ENCODE measurements at places on chromosomes 5 and 9.

DNA sequence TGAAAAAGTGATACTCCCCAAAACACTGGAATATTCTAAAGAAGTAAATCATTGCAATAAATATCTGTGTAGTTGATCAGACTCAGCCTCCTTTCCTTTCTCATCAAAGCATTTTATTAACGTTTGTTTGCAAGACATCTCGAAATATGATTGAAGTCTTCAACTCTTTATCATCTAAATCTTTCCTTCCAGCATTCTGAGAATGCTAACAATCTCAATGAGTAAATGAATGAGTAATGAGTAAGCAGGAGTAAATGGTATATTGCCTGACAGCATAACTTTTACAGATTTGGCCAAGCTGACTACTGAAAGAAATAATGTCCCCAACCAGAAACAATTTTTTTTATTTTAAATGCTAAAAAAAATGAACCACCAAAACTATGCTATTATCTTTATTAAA is 157.1 kb downstream of the SLCO4C1 start:
- no peak for DNase-seq

DNA sequence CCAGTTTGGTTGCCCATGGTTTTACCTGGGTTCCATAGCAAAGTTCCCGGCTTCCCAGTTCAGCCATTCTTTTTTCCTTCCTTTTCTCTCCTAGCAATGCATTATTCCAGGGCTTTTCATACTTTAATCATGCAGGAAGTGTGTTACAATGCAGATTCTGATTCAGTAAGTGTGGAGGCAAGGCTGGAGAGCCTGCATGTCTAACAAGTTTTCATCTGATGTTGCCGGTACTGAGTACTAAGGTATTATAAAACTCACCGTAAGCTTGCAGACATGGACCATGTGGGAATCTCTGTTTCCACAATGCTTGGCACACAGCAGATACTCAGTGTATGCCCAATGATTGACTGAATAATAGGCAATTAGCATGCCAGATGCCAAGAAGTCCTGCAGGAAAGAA is 102.9 kb upstream of the SHB start:
- DNase-seq = no peak

GRCh38 chr9:104090578-104090977 is 3.5 kb upstream of the SMC2 start:
- no peak for DNase-seq

- no peak for DNase-seq
Observed at GRCh38 chr9:131960311-131960710, 119.4 kb downstream of the MED27 start.

- DNase-seq = no peak
Observed at GRCh38 chr5:19314840-19315239, 673.2 kb downstream of the CDH18 start.

DNA sequence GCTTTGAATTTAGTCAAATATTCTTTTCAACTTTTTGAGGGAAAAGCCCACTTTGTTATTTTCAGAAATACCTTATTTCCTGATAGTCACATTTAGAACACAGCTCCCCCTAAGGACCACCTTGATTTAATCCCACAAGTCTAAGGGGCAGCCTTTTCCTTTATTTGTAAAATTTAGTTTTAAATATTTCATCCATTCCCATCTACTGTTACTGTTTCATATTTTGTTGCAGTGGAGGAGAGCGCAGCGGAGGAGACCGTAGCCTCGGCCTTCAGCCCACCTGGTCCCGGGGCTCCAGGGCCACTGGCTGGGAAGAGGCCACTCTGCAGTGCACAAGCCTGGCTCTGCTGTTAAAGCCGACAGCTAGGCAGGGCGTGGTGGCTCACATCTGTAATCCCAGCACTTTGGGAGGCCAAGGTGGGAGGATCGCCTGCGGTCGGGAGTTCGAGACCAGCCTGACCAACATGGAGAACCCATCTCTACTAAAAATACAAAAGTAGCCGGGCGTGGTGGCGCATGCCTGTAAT is 19.6 kb downstream of the LPCAT1 start:
- no peak for DNase-seq

Measured in kidney (tissue), 22 donors.